NK-92 treated with Interleukin-12 subunit alpha and Interleukin-12 subunit beta, amount 100 ng/mL, for 24 hours (cell line): ENCODE measurements at places on chromosomes 16 and 17.

DNA sequence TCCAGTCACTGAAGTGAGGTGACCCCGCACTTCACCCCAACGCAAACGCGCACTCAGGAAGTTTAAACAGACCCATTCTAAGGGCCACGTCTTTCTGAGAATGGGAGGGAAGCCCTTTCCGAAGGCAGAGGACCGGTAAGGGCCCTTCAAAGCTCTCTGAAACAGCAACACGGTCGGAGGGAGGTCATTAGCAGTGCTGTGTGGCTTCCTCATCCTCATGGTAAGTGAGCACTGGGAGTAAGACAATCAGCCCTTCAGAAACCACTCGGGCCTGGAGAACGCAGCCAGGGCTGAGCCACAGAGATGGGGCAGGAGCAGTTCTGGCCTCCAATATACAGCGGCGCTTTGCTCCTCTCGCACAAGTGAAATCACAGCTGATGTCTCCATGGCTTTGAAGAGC is 23.7 kb downstream of the SRL start:
- DNase-seq: no peak

GRCh38 chr17:66884931-66885330 is 50.0 kb downstream of the CACNG5 start:
- DNase-seq: no peak

GRCh38 chr16:86505899-86506864 is 4.1 kb upstream of the FOXF1 start:
- DNase-seq: no peak

GRCh38 chr17:79632432-79632735 is 21.5 kb upstream of the RBFOX3 start:
- no peak for DNase-seq

- no peak for DNase-seq
These were observed 25.2 kb downstream of the B4GALNT2 start for GRCh38 chr17:49157784-49158183.

DNA sequence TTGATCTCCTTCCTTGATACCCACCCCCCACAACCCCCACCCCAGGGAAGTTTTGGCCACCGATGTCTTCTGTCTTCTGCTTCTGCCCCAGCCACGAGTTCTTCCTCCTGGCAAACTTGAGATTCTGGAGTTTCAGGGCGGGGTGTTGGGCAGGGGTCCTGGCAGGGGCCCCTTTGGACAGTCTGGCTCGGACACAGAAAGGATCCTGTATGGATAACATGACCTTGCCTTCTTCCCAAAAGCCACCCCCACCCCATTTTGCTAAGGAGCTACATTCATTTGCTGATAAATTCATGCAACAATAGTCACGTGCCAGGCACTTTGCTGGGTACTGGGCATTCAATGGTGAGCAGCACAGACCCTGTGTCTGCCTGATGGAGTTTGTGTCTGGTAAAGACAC is 5.9 kb upstream of the COL1A1 start:
- DNase-seq: no peak

DNA sequence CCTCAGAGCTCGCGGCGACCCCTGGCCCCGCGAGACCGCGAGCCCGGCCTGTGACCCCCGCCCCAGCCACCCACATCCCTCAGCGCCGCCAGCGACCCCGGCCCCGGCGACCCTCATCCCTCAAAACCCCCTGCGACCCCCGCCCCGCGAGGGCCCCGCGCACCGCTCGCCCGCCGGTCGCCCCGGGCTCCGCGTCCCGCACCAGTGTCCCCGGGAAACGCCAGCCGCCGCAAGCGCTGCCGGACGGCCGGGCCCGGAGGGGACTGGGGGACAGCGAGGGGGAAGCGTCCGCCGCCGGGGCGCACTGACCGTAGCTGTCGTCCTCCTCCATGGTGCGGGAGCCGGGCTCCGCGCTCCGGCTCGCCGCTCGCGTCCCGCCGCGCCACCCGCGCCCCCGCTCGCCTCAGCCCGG is at the start of gene CYTH1:
CYTH1 (minus strand) TSS at position 381 of the 412 bp plus-strand sequence; CDS start at position 331, 50 bp downstream.
- DNase-seq: no peak

GRCh38 chr17:2030779-2031163 is 818 bp downstream of the DPH1 start:
- DNase-seq: peak; percentile 14

GRCh38 chr16:12110361-12111107 is 134.0 kb downstream of the SNX29 start:
- no peak for DNase-seq

- DNase-seq: no peak
These were observed at the start of gene DLX4 for GRCh38 chr17:49969134-49969759. DLX4 (plus strand) TSS chr17:49969190; CDS start chr17:49969469, 279 bp downstream.

DNA sequence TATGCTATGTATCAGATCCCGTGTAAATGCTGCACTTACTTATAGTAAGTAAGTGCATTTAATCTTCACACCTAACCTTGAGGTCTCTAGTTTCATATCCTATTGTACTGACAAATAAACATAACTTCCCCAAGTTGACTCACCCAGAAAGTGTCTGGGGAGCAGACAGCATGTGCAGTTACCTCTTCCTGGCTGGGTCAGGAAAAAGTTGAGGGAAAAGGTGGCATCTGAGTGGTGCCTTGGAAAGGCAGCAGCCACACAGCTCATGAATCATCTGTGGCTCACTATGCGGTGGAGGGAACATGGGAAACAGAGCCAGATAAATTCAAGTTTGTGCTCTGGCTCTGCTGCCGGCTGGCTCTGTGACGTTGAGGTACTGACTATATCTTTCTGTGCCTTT is 382.0 kb upstream of the DYNLRB2 start:
- no peak for DNase-seq

DNA sequence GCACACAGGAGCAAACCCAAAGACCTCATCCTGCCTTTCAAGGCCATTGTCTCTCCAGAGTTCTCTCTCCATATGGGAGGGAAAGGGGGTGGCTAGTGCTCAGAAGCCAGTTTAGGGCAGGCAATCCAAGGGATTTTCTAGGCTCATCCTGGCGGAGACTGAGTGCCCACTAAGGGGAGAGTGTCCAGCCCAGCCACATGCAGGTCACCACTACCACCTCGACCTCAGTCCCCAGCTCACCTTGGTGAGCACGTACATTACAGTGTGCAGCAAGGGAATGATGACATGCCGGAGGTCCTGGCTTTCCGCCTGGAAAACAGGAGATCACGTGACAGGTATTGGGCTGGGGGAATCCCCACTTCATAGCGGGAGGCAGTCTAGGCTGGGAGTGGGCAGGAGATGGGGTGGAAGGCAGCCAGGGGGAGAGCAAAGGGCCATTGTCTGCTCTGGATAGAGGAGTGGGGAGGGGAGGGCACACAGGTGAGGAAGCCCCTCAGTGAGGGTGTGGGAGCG is 29.9 kb downstream of the PIK3R6 start:
- DNase-seq: no peak

- no peak for DNase-seq
These were observed 199.5 kb downstream of the SNX29 start for GRCh38 chr16:12176051-12176450.

GRCh38 chr16:49496656-49497055 is 123.1 kb downstream of the C16orf78 start:
- DNase-seq: no peak

DNA sequence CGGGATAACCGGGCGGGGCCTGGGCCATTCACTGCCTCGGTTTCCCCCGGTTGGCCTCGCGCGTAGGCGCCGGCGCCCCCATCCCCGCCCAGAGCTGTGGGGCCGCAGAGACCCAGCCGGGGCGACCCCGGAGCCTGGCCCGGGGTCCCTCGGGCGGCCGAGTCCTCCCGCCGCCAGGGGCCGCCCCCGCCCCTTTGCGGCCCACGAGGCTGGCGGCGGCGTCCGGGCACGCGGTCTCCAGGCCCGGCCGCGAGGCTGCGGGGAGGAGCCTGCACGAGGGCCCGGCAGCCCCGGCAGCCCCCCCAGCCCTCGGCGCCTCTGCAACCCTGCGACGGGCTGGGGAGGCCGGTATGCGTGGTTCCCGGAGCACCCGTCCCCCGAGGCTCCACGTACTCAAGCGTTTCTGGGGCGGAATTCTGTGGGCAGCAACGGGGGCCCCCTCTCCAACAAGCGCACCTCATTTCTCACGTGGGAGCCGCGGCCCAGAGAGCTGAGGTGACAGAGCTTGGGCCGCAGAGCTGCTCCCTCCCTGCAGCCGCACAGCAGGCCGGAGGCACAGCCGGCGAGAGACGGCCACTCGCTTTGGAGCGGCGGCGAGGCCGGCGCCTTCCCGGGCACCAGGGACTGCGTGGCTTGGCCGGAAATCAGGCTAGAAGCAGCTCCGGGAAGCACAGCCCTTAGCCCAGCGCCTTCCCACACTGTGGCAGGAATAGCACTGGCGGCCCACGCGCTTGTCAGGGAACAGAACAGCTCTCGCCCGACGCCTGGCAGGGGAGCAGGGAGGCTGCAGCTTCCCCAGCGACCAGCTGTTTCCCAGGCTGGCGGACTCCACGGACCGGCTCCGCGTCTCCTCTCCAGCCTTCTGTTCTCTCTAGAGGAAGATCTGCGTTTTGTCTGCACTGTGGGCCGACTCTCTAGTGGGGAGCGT is 867 bp upstream of the LIMD2 start:
- DNase-seq: peak; percentile 75

DNA sequence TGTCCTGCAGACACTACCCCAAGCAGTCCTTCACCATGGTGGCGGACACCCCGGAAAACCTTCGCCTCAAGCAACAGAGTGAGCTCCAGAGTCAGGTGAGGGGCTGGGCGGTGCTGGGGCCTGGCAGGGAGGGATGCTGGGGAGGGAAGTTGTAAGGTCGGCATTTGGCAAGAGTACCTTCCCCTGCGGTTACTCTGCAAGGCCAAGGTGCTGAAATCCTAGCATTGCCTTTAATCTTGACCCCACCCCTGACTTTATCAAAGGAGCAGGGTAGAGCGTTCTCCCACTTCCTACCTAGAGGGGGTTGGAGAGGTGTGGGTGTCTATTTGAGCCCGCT is 20.5 kb downstream of the LASP1 start:
- DNase-seq: no peak

- DNase-seq: no peak
These were observed 4.1 kb downstream of the KRABD2 start for GRCh38 chr17:8372422-8372821.

- no peak for DNase-seq
These were observed 50.2 kb downstream of the COX10 start for GRCh38 chr17:14119546-14119945.

GRCh38 chr16:75860326-75861053 is 134.2 kb upstream of the CPHXL start:
- DNase-seq: no peak

DNA sequence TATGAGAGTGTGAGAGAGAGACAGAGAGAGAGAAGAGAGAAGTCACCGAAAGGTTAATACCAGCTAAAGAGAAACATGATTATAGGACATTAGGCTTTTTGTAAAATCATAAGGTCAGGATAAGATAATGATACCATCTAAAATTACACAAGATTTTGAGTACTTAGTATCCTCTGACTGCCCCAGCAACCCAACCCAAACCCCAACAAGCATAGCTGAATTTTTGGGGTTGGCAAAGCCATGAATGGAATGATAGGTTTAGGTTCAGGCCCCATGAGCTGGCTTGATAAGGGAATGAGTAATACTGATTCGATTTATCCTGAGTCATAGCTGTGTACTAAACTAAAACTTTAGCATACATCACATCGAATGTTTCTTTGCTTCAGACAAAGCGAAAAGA is 259.5 kb downstream of the IRX3 start:
- DNase-seq: no peak

- DNase-seq: no peak
These were observed 243.3 kb upstream of the PSMD7 start for GRCh38 chr16:74053312-74053711.
